CD4-positive, alpha-beta T cell (primary cell): ENCODE measurements at places on chromosomes 12 and 14. TPM values are rescaled to one million over a fixed set of nuclear protein-coding genes. Genes with fewer than 3 reads are reported as not detected.

The GNG2 gene
- 138 TPM for total RNA-seq

The LBHD2 gene
- not detected for total RNA-seq

The CDH24 gene
- 3.7 TPM for total RNA-seq

The SERPINA9 gene
- not detected for total RNA-seq

The TSPAN11 gene
- total RNA-seq, result not detected

The RNFT2 gene
- total RNA-seq, result 6.0 TPM

The ASCL1 gene
- not detected for total RNA-seq

The TDRD9 gene
- total RNA-seq, result 0.27 TPM

The CCDC38 gene
- not detected for total RNA-seq

The KRT6B gene
- total RNA-seq, result not detected

The SLC25A47 gene
- not detected for total RNA-seq

The TAS2R13 gene
- 0.41 TPM for total RNA-seq

The RASSF3 gene
- 127 TPM for total RNA-seq

The CYP27B1 gene
- 1.0 TPM for total RNA-seq

The CEBPE gene
- total RNA-seq, result not detected

The LMNTD1 gene
- not detected for total RNA-seq

The TMEM229B gene
- 7.1 TPM for total RNA-seq

The EIF2B2 gene
- total RNA-seq, result 24.2 TPM

The GPR84 gene
- 0.53 TPM for total RNA-seq

The B3GNT4 gene
- total RNA-seq, result not detected

The PPP2R5C gene
- 487 TPM for total RNA-seq

The CRIP2 gene
- total RNA-seq, result 62.5 TPM

The FOXN4 gene
- not detected for total RNA-seq

The RNASE7 gene
- not detected for total RNA-seq

The GPR68 gene
- total RNA-seq, result 2.8 TPM

The GLI1 gene
- 0.85 TPM for total RNA-seq

The KRT8 gene
- 0.63 TPM for total RNA-seq

The BMP4 gene
- total RNA-seq, result not detected

The RTN1 gene
- total RNA-seq, result not detected

The KRT74 gene
- total RNA-seq, result 0.34 TPM

The MYL6 gene
- 673 TPM for total RNA-seq

The ADAM21 gene
- total RNA-seq, result not detected

The SERPINA1 gene
- total RNA-seq, result 4.7 TPM

The AKAP5 gene
- 0.49 TPM for total RNA-seq

The GPRC5A gene
- total RNA-seq, result 0.14 TPM

The PAX9 gene
- total RNA-seq, result not detected

The KCNC2 gene
- not detected for total RNA-seq

The ADGRD1 gene
- 0.22 TPM for total RNA-seq

The NXPH4 gene
- total RNA-seq, result not detected

The PGF gene
- not detected for total RNA-seq

The CCER1 gene
- total RNA-seq, result not detected

The MYH6 gene
- not detected for total RNA-seq

The RDH12 gene
- total RNA-seq, result not detected

The BICDL1 gene
- 143 TPM for total RNA-seq

The CCDC197 gene
- total RNA-seq, result not detected

The TBX3 gene
- total RNA-seq, result not detected

The GPR65 gene
- total RNA-seq, result 10.5 TPM

The PYGL gene
- 0.69 TPM for total RNA-seq
